Activated CD4-positive, alpha-beta T cell treated with anti-CD3 and anti-CD28 coated beads, Interleukin-2, amount 10 ng/mL, durations not matched to agents 24 days and 14 days (primary cell): ENCODE measurements at places on chromosomes 2 and 18. TPM values are rescaled to one million over a fixed set of nuclear protein-coding genes. Genes with fewer than 3 reads are reported as not detected.

- no peaks in the 10 kb centered on the region for H3K36me3 ChIP-seq
- no peaks in the 10 kb centered on the region for H3K4me1 ChIP-seq
- no peak overlapping the region for H3K4me3 ChIP-seq
- no peak for DNase-seq
These were observed 118.3 kb upstream of the DNAJC10 start for GRCh38 chr2:182597570-182598295.

DNA sequence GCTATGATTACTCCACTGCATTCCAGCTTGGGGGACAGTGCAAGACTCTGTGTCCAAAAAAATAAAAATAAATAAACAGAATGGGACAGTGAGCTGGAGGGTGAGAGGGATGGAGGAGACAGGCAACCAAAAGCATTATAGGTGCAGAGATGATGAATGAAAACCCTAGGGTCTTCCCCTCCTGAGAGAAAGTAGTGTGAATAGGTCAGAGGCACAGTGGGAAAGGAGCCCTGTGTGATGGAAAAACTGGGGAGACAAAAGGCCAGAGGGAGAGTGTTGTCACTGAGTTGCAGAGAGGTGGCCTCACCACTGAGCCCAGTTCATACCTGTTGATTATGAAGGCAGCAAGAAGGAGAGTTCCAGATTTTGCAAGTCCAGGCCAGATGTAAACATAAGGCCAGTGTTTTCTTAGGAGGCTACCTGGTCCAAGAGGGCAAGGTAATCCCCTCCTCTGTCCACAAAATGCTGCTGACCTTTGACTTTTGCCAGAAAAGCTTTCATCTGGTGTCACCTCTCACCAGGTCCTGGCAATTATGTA is 17.6 kb upstream of the AGFG1 start:
- H3K4me3 ChIP-seq = no peak overlapping the region
- H3K4me1 ChIP-seq = peaks cover 29% of the 10 kb centered on the region
- no peaks in the 10 kb centered on the region for H3K36me3 ChIP-seq
- no peak overlapping the region for H3K27ac ChIP-seq
- no peak for DNase-seq

The DSG1 gene
- total RNA-seq = not detected in 2 replicates

DNA sequence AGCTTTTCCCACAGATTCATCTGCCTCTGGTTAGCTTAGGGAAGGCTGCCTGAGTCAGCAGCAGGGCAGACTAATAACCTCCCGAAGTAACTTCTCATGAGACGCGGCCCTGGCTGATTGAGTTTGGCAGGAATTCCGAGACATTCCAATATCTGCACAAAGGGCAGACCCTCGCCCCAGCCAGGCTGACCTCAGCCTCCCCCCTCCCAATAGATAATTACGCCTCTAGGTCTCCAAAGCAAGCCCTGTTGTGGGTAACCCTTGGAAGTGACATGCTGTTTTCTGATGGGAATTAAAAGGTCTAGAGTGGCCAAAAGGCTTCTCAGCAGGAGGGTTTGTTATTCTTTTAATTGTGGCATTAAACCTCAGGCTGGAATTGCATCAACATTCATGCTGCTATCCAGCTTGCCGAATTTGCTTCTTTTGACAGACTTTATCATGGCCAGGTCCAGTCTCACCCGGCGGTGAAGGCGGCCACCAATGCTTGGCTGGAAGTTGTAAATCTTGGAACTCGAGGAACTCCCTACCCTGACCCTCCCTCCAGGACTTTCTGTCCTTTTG is 98.0 kb upstream of the SLC14A2 start:
- H3K36me3 ChIP-seq = no peaks in the 10 kb centered on the region
- H3K4me3 ChIP-seq = no peak overlapping the region
- no peaks in the 10 kb centered on the region for H3K4me1 ChIP-seq
- DNase-seq = no peak

The FBXO15 gene
- 1.2 and 1.3 TPM in 2 replicates for total RNA-seq
